ENCODE measurements at places on chromosomes 7 and 10.

- no peak for DNase-seq
These were observed 110.8 kb upstream of the FGFR2 start for GRCh38 chr10:121708728-121709674.

DNA sequence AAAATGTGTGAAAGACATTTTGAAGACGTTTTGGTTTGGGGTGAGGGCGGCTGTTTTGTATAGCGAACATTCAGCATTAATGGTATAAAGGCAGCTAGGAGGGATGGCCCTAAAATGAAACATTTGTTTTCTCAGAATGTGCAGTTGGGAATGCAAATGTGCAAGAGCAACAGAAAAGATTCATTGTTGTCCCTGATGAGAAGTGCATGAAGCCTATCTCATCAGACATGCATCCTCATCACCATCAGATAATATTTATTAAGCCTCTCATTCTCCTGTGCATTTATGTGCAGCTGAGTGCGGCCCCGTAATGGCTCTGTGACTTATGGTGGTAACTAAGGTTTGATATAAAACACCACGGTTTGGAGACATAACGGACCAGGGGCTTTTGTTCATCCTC is 199.5 kb downstream of the GFRA1 start:
- no peak for DNase-seq

- DNase-seq, result no peak
These were observed 31.8 kb downstream of the BAMBI start for GRCh38 chr10:28709001-28709710.

DNA sequence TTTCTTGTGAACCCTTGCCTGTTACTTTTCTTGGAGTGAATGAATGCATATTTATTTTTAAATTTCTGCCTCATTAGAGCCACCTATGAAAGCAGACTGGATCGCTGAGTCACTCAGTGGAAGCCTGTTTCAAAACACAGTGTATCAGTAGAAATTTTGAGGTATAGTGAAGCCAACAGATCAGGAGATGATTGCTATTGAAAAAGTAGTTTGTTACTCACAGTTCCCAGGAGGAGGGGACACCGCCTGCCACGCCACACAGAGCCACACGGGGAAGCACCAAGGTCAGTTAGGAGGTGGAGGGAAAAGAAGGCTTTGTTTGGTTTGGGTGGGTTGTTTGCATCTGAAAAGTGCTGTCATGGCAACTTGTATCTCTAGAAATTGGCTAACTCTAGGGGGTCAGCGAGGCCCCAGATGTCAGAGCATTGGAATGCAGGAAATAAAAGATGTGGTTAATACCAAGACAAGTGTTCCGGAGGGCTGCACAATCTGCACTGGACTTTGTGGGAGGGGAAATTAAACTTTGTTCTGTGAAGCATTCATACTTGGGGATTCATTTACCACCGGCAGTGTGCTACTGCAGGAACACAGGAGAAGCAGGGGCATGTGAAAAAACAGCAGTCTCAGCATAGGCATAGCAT is 106.4 kb upstream of the SDK1 start:
- peak; percentile 100 for DNase-seq

DNA sequence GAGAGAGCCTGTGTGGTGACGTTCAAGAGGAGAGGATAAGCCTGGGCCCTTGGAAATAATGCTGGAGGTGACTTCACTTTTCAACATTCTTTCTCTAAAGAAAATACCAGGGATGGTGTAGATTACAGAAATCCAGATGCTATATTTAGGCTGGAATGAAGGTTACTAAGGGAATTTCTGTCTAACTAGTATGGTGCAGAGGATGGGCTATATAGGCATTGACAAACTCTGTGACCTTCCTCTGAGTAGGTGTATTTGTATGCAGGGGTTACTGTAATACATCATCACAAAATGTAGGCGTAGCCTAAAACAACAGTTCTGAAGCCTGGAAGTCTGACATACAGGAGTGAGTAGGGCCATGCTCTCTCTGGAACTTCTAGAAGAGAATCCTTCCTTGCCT is 155.3 kb upstream of the INHBA start:
- DNase-seq, result no peak

DNA sequence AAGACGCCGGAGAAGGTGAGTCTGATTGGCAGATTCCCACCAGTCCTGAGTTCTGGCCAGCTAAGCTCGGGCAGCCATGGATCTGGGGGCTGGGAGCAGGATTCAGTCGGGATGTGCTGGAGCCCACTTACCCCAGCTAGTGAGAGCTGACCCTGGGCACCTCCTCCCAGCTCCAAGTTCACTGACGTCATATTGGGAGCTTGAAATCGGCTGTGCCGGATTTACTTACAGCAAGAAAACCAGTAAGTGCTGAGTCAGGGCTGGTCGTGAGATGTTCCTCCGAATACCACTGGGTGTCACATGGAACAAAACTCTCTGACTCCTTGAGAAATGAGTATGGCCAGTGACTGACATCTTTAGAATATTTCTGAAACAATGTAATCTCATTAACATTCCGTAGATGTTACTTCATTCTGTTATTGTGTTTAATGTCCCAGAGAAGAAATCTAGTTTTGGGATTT is 621.2 kb downstream of the SDK1 start:
- DNase-seq, result peak; percentile 98

DNA sequence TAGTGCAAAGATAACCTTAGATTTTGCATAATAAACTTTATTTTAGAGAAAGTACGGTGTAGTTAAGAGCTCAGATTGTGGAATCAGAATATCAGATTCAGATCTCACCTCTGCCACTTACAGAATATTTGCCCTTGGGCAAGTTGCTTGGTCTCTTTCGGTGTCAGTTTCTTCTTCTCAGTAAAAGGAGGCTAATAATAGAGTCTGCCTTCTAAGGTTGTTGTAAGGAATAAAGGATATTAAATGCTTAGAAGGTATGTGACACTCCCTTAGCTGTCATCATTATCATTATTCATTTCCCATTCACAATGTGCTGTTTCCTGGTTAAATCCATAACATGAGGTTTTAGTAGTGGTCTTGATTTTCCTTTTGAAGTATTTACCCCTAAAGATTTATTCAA is 42.2 kb downstream of the MPLKIP start:
- no peak for DNase-seq

- DNase-seq, result no peak
These were observed 781 bp downstream of the ZNF727 start for GRCh38 chr7:64046041-64046389.

- peak; percentile 90 for DNase-seq
These were observed 3.5 kb upstream of the NACAD start for GRCh38 chr7:45092100-45092930.

DNA sequence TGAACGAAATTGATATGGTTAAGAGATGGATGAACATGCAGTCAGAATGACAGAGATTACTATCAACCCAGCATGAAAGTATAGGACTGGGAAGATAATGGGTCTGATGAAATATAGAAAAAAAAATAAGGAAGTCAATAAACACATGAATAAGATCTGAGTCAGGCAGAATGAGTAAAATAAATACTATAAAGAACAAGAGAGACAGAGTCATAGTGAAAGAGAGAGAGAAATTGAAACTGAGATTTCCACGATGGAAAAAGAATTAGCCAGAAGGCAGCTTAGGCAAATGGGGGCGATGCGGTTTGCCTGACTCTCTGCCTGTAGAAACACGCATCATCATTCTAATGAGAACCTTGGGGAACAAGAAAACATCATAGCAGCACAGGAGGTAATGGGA is 26.6 kb downstream of the SEMA3D start:
- no peak for DNase-seq

DNA sequence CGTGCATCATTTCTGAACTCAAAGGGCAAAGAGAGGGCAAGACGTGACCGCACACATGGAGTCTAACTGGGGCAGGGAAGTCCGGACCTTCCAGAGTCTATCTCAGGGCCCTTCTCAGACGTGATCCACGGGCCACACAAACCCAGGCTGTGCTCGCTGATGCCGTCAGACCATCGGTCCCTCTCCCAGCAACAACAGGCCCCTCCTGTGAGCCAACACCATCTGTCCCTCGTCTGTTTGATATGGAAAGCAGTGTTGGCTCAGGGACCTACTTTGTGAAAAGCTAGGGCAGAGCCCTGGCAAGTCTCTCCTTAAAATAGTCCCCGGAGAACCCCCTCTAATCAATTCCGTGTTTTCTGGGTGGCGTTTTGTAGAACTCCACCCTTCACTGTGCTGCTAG is 208.8 kb downstream of the TCERG1L start:
- DNase-seq, result no peak

- DNase-seq, result no peak
These were observed 5.1 kb upstream of the ADAMTS14 start for GRCh38 chr10:70666960-70667798.

DNA sequence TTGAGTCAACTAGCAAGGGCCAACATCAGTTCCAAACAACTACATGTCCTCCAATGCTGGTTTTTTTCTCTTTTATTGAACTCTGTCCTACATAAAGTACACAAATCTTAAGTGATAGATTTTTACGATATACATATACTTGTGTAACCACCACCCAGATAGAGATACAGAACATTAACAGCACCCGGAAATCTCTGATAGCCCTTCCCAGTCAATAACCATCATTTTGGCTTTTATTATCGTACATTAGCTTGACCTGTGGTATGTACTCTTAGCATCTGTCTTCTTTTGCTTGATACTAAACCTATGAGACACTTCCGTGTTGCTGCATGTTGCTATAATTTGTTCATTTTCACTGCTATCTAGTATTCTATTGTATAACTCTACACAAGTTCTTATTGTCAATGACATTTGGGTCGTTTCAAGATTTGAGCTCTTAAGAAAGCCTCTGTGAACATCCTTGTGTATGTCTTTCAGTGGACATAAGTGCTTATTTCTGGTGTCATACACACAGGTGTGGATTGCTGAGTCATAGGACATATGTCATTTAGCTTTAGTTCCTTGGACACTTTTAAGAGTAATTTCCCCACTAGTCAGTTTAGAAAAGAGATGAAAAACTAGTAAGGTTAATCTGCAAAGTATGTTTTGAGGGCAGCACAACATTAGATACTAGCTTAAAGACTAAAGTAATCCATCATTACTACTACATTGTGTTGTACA is 111.1 kb downstream of the PRLHR start:
- DNase-seq, result no peak
